ENCODE measurements at places on chromosomes 5 and 9.

DNA sequence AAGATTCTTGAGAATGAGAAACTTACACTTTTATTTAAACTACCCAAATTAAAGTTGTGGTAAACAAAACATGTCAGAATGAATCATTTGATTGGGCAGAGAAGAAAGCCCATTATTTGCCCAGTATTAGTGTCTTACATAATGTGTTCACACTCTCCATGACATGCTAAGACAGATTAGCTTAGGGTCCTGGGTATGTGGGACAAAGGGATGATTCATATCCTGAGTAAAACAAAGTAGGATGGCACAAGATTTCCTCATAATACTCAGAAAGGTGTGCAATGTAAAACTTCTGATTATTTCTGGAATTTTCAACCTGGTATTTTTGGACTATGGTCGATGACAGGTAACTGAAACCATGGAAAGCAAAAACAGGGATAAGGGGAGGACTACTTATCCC lies 183.9 kb upstream of the POU5F2 start:
- DNase-seq = no peak

DNA sequence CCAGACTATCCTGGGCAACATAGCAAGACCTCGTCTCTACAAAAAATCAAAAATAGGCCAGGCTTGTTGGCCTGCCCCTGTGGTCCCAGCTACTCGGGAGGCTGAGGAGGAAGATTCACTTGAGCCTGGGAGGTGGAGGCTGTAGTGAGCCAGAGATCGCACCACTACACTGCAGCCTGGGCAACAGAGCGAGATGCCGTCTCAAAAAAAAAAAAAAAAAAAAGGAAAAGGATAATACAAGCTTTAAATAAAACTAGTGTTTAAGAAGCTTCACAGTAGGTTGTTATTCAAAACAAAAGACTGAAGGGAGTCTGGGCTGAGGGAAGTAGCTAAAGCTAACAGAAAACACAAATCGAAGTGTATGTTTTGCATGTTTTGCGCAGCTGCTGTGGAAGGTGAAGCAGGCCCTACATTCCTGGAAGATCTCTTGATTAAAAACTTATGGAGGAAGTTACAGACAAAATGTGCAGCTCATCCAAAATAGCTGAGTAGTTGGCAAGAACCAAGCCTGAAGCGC lies 581 bp upstream of the C9orf40 start:
- DNase-seq = no peak

- no peak for DNase-seq
These were observed 20.4 kb downstream of the FGFR4 start for GRCh38 chr5:177107159-177107558.

DNA sequence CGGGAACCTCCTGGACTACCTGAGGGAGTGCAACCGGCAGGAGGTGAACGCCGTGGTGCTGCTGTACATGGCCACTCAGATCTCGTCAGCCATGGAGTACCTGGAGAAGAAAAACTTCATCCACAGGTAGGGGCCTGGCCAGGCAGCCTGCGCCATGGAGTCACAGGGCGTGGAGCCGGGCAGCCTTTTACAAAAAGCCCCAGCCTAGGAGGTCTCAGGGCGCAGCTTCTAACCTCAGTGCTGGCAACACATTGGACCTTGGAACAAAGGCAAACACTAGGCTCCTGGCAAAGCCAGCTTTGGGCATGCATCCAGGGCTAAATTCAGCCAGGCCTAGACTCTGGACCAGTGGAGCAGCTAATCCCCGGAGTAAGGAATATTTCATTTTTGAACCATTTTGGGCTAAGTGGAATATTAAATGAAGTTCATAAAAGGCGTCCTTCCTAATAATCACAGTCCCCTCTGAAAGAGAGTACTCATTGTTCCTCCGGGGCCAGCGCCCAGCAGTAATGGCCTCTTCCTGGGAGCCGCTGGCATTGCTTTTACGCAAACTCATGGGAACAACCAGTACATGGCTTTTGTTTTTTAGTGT lies 23.6 kb downstream of the QRFP start:
- no peak for DNase-seq
